Smooth muscle cell of the coronary artery (primary cell): ENCODE measurements at places on chromosomes 1 and 21. TPM values are rescaled to one million over a fixed set of nuclear protein-coding genes. Genes with fewer than 3 reads are reported as not detected.

RBM8A gene
- total RNA-seq = 154 and 166 TPM in 2 replicates

PDZK1IP1 gene
- total RNA-seq = 0.60 TPM in 1 of 2 replicates, not detected in the other

CCDC27 gene
- not detected in 2 replicates for total RNA-seq

NVL gene
- 18.3 and 19.7 TPM in 2 replicates for total RNA-seq

ST6GALNAC3 gene
- total RNA-seq = 0.12 and 0.75 TPM in 2 replicates

ADAMTS4 gene
- 2.1 and 4.9 TPM in 2 replicates for total RNA-seq

RIPPLY3 gene
- total RNA-seq = not detected in 2 replicates

HCRTR1 gene
- total RNA-seq = under 0.01 TPM in 1 of 2 replicates, not detected in the other

ZNF648 gene
- total RNA-seq = not detected in 2 replicates

TCHH gene
- 0.08 and 0.12 TPM in 2 replicates for total RNA-seq

UBL4B gene
- not detected in 2 replicates for total RNA-seq

PAFAH2 gene
- total RNA-seq = 5.0 and 7.0 TPM in 2 replicates

NEXN gene
- total RNA-seq = 2.0 and 9.2 TPM in 2 replicates

GLRX2 gene
- total RNA-seq = 4.4 and 13.1 TPM in 2 replicates

TSSK3 gene
- 0.15 and 0.59 TPM in 2 replicates for total RNA-seq

OPRD1 gene
- under 0.01 TPM in 1 of 2 replicates, not detected in the other for total RNA-seq

EVA1B gene
- total RNA-seq = 58.5 and 143 TPM in 2 replicates

TSPAN2 gene
- 0.23 TPM in 1 of 2 replicates, not detected in the other for total RNA-seq

FCRL5 gene
- total RNA-seq = not detected in 2 replicates

OLIG1 gene
- not detected in 2 replicates for total RNA-seq

IFI16 gene
- 43.4 and 96.5 TPM in 2 replicates for total RNA-seq

SELE gene
- 0.45 TPM in 1 of 2 replicates, not detected in the other for total RNA-seq

OR2L3 gene
- not detected in 2 replicates for total RNA-seq

KCNC4 gene
- 1.2 and 5.3 TPM in 2 replicates for total RNA-seq

NR1I3 gene
- total RNA-seq = not detected in 2 replicates

BMP8B gene
- under 0.01 TPM in 1 of 2 replicates, not detected in the other for total RNA-seq

RBM11 gene
- total RNA-seq = 0.35 TPM in 1 of 2 replicates, not detected in the other
